T-helper 2 cell (primary cell): ENCODE measurements at places on chromosomes 4 and X.

DNA sequence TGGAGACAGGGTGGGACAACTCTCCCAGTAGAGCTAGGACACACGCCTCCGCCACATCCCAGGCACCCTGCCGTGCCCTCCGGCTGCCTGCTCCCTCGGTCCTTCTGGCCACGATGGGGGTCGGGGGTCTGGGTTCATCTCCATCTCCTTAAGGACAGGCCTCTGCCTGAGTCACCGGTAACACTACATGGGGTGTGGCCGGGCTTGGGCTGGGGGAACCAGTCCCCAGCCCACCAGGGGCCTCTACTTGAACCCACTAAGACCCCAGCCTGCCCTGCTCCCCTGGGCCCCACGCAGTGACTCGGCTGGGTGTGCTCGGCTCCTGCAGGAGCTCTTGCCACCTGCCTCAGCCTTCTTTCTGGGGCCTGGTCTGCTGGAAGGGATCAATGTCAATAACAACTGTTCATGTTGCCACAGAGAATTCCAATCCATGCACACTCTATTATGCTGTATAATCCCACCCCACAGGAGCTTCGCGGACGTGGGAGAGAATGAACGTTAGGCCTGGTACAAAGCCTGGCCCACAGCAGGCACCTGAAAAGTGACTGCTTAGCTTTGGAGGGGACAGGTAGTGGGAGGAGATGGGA lies 177.7 kb upstream of the PSAPL1 start:
- no peak for DNase-seq

GRCh38 chr4:113433536-113434246 lies 327.8 kb downstream of the CAMK2D start:
- no peak for DNase-seq

GRCh38 chr4:30763321-30763727 lies 43.2 kb downstream of the PCDH7 start:
- DNase-seq: no peak

GRCh38 chr4:135281230-135281629 lies 1079.6 kb upstream of the PABPC4L start:
- no peak for DNase-seq

- no peak for DNase-seq
Measured at GRCh38 chr4:176186067-176186466, 9.3 kb downstream of the SPATA4 start.

- DNase-seq: no peak
Measured at GRCh38 chr4:118224243-118224829, 128.5 kb downstream of the PRSS12 start.

- no peak for DNase-seq
Measured at GRCh38 chr4:80419946-80420345, 84.4 kb downstream of the CFAP299 start.

DNA sequence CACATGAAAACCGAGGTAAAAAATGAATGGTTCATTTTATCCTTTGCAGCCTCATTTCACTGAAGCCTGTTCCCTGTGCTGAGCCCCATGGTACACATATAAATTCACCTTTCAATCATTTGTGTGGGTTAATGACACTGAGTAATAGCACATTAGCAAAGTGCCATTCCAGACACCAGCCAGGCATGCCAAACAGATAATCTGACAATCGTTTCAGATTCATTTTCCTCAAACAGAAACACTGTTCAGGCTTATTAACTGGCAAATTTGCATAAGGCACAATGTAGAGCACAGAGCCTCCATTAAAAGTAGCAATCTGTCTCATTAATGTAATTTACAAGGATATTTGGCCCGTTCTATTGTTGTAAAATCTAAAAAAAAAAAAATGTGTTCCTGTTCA lies 76.2 kb downstream of the UNC5C start:
- no peak for DNase-seq

DNA sequence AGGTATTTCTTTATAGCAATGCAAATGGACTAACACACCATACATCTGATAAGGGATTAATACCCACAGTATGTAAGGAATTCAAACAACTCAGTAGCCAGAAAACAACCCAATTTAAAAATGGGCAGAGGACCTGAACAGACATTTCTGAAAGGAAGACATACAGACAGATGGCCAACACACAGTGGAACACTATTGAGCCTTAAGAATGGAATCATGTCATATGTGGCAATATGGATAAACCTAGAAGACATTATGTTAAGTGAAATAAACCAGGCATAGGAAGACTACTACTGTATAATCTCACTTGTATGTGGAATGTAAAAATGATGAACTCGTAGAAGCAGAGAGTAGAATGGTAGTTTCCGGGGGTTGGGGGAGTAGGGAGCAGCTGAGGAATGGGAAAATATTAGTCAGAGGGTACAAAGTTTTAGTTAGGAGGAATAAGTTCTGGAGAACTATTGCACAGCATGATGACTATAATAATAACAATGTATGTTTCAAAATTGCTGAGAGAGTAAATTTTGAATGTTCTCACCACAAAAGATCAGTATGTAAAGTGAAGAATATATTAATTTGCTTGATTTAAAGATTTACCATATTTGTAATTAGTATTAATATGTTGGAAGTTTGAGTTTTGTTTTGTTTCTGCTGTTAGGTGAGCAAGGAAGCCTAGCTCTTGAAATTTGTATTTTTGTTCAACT lies 25.2 kb downstream of the WDR44 start:
- no peak for DNase-seq

- DNase-seq: no peak
Measured at GRCh38 chr4:176302283-176303275, 17.2 kb upstream of the SPCS3 start.

DNA sequence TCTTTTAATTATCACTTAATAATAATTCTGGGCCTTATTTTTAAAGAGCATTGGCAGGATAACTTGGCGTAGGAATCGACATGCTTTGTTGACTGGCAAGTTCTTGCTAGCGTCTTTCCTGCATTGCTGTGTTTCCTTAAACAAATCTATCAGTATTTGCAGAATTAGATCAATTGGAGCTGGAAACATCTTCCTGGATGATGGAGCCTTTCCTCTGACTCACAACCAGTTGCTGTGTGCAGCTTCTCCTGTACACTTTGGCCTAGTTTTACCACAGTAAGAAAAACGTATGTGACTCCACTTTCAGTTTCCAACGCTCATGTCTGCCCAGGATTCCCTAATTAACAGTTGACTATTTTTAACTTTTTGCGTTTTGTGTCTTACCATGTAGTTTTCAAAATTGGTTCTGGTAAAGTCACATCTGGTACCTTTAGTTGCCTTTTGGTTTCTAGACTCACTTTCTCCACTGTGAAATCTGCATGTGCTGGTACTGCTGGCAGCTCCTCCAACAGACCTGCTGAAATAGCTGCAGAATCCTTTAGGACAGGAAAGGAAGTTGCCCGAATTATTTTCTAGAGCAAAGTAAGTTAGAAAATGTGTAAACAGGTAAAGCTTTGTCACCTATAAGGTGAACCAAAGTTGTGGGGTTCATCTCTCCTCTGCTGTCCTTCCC lies 553.2 kb upstream of the FAT1 start:
- no peak for DNase-seq

DNA sequence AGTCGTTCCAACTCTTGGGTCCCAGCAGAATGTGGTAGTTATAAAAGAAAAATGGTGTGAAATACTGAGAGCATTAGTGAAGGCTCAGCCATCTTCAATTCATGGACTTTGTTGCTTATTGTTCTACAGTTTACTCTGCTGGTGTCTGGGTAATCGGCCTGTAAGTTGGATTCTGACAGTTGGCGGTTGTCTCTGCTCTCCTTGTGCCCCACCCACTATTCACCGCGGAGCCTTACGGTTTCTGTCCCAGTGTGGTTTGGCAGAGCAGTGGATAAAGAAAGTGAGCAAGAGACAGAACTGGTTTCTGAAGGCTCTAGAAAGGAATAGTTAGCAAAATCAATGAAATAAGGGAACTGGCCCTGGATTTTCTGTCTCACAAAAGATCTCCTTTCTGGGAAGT lies 9.1 kb downstream of the LONRF3 start:
- no peak for DNase-seq

DNA sequence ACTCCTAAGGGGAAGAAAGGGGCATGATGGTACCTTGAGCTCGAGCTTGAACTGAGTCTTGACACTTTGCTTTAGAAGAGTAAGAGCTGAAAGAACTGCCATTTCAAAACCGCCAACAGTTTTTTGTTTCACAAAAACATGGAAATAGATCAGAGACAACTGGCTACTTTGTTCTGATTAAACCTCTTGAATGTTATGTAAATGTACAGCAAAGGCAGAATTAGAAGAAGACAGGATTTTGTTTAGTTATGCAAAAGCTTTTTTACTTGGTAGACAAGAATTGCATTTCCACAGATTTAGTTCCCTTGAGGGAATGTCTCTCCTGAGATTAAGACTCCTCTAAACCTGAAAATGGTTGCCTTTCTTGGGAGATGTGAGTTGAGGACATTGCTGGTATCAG lies 33.3 kb upstream of the STPG2 start:
- no peak for DNase-seq

DNA sequence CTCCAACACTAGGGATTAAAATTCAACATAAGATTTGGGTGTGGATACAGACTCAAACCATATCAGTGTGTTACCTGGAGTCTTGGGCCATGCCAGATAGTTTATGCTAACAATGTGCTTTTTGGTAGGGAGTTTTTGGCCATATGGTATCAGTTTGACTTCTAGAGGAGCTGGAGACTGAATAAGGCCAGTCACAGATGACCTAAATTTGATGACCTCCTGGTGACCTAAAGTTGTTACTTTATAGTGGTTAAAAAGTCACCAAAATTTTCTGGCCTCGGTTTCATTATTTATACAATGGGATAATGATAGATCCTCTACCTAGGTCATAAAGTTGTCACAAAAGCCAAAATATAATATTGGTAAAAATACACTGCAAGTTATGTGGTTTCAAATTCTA lies 877.1 kb downstream of the RAPGEF2 start:
- DNase-seq: no peak

GRCh38 chrX:26845056-26845455 lies 618.1 kb downstream of the PPP4R3C start:
- DNase-seq: no peak

- DNase-seq: no peak
Measured at GRCh38 chrX:119055687-119056086, 17.1 kb upstream of the CT47C1 start.

DNA sequence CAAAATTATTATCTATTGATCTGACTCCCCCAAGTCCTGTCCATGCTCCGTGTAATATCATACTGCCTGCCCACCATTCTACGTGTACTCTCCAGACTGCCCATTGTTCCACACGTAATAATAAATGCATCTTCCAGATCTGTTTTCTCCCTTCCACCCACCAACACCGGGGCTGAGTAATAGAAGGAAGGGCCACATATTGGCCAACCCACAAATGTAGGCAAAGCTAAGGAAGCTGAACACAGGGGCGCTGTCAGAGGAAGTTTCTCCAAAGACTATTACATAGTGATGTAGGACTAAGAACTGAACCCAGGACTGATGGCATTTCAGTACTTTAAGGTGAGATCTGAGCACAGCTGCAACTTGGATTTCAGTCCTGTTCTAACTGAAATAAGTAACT lies 135.8 kb upstream of the GUCY1A1 start:
- DNase-seq: no peak

- DNase-seq: no peak
Measured at GRCh38 chr4:182749667-182750167, 167.5 kb downstream of the DCTD start.

GRCh38 chrX:100615005-100615404 lies 21.6 kb downstream of the TSPAN6 start:
- peak; percentile 50 for DNase-seq

- no peak for DNase-seq
Measured at GRCh38 chrX:17608888-17609287, 128.4 kb upstream of the SCML1 start.

- no peak for DNase-seq
Measured at GRCh38 chr4:88865046-88865445, 167.4 kb upstream of the NAP1L5 start.

DNA sequence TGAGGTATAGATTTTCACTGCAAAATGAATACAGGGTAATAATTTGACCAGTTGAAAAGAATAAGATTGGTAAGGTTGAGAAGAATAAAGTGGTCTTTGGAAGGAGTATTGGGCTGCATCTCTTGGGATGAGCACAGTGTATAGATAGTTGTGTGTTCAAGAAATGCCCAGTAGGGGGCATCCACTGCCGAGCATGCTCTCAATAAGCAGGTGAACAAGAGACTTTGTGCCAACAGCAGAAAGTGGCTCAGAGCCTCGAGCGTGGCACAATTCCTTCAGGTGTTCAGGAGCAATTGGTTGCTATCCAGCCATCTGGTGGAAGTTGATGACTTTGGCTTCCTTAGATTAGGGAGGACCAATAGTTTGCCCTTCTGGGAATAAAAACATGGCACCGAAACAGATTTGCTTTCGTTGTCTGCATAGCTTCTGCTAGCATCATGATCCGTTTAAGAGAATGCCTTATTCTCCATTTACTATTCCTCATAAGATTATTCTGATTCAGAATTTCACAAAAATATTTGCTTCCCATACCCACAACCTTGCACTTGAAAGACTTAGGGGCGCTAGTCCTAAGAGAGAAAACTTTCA lies 258.1 kb upstream of the NEIL3 start:
- DNase-seq: no peak

DNA sequence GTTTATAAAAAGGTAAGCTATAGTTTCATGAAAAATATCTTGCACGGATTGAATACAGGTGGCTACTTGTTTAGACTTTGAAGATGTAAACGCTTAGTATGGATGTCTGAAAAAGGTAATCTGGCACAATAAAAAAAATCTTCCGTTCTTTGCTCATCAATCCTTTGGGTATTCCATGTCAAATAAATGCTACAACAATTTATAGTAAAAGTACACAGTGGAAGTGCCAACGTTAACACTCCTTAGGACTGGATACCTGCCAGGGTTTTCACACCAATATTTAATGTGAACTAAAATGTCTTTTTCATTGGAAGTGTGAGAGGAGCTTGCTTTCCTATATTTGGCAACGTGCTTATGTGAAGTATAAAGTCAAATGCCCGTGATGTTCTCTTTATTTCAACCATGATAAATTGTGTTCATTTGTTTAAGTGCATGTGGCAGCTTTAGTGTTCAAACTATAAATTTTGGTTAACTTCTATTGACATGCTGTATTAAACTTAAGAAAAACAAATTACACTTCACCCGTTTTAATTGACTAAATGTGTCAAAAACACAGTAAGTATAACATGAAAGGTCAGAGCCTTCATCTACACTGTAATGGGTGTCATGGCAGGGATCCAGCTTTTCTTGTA lies 121.7 kb upstream of the HAND2 start:
- no peak for DNase-seq
